Vagina (tissue), 2 donors: ENCODE measurements at places on chromosomes 1 and 21.

- DNase-seq: no peak
Measured at GRCh38 chr1:53046930-53047329, 15.1 kb upstream of the PODN start.

DNA sequence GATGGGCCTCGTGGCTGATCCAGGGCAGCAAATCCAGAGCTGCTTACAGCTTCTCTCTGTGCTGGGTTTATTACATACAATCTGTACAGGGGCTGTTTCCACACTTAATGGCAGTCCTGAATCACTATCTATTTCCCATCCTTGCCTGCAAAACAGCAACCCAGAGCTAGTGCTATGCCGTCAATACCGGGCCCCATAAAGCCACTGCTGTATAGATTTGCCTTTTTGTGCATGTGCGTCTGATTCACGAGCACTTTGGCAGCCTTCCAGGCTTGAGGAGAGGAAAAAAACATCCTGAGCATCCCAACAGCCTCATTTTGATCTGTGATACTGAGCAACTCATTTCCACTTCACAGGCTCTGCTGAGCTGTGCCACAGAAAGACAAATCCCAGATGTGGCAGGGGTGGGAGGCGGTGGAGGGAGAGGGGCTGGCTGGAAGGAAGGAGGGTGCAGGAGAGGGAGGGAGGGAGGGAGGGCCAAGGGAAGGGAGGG lies 65.2 kb upstream of the TARBP1 start:
- DNase-seq: no peak

- DNase-seq: no peak
Measured at GRCh38 chr1:113073479-113073950, 517 bp downstream of the LRIG2 start.

GRCh38 chr1:93186667-93187066 lies 6.1 kb downstream of the CCDC18 start:
- DNase-seq: no peak

GRCh38 chr1:118504867-118505266 lies 319.8 kb upstream of the SPAG17 start:
- no peak for DNase-seq
